ENCODE measurements at places on chromosomes 1 and 21.
A peak's percentile ranks its signal among the peaks of the same experiment; 100 is the strongest.

DNA sequence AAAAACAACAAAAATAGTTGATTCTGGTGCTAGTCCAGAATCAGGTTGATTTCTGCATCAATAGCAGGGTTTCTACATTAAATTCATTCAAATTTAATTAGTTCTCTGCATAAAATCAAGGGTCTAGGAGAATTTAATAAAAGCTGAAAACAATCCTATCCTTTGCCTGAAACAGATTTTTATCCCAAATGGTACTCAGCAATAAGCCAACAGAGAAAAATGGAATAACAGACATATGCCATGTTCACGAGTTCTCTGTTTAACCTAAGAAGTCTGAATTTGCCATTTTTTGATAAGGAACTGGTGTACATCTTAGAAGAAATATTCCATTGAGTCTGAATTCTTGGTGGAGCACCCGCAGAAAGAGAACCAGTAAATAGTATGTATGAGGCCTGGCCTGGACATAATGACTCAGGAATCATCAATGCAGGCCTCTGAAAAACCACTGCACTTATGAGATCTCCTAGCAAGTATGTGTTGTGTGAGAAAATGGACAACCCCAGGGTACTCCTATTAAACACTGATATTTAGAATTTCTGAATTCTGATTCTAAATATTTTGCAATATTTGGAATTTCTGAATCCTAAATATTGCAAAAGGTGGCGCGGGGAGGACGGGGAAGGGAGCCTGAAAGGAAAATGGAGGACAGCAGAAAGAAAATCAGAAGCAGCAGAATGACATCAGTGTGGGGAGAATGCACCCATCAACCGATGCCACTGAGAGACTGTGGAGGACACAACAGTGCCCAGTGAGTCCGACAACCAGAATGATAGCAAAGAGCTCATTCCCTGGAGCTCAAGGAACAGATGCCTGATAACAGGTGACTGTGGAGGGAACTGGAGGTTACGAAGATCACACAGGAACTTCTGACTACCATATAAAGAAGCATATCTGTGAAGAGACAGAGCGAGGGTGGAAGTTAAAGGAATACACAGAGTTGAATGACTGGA is 97.6 kb downstream of the APP start:
- DNase-seq: peak; percentile 68

DNA sequence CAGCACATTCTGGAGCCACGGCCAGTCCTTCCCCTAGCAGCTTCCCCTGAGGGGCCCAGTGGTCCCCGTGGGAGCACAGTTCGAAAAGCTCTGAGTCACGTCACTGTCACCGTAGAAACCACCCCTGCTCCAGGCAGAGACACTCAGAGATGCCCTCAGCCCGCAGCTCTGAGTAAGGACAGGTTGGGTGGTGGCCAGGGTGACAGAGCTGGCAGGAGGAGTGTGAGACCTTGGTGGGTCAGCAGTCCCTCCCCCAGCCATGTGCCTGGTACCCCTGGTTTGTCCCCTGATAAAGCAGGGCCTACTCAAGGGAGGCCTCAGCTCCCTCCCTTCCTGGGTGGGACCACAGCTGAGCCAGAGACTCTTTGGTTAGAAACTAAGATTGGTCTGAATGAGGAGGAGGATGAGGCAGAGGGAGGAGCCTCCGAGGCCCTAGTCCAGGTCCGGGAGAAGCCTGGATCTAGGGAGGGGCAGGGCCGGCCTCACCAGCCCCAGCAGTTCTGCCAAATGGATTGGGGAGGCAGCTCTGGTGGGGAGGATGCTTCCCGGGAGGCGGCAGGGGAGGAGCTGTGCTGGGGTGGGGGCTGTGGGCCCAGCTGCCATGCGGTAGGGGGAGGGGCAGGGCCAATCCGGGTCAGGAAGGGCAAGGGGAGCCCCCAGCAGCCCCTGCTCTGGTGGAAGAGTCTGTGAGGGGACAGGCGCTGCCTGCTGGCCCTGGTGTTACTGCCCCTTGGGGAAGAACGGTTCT is 55.2 kb downstream of the SLC9A1 start:
- DNase-seq: no peak

DNA sequence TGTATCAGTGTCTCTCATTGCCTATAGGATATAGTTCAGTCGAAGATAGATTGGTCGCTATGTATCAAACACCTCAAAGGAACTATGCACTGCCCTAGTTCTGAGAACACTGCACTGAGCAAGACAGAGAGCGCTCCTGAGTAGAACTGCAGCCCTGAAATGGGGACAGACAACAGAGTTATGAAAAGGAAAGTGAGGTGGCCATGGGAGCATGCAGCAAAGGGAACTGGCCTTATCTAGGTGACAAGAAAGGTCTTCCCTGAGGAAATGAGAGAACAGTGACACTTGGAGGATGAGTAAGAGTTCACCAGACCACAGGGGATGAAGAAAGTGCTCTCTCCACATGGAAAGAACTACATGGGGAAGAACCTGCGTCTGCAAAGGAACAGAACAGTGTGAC is 7.5 kb upstream of the G0S2 start:
- no peak for DNase-seq

DNA sequence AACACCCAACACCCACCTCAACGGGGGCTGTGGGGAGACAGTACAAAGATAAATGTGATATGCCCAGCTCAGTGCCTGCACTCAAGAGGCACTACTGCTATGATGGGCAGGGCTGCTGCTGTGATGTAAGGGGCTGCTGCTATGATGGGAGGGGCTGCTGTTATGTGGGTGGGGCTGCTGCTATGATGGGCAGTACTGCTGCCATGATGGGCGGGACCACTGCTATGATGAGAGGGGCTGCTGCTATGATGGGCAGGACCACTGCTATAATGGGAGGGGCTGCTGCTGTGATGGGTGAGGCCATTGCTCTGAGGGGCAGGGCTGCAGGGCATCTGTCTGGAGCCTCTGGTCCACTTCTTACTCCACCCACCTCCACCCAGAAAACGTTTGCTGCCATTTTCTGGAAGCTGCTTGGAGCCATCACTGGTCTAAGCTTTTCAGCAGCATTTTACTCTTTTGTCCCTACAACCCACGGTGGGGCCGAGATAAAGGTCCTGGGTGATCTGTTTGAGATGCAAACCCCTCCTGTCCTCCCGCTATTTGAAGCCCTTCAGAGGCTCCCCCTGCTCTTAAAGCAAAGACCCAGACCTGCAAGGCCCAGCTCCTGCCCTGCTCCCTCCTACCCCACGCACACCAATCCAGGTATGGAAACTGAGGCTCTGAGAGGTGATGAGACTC is 656.9 kb downstream of the PTPRU start:
- DNase-seq: no peak

- no peak for DNase-seq
These were observed 125.1 kb downstream of the MRPS6 start for GRCh38 chr21:34198231-34199120.

DNA sequence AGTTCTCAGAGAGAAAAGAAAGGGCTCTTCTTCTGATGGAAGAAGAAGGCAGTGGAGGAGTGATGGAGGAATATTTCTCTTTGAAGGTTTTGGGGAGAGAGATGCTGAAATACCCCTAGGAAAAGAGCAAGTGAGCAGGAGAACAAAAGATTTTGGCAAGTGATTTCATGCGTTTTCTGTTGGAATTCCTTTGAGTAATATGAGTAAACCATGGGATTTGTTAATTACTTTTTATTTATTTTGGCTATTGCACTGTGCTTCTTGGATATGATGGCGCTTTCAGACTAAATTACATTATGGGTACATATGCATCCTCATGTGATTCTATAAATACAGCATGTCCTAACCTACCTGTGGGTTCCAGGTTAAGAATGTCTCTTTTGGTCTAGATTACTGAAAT is 210.1 kb upstream of the PTGFR start:
- DNase-seq: no peak

DNA sequence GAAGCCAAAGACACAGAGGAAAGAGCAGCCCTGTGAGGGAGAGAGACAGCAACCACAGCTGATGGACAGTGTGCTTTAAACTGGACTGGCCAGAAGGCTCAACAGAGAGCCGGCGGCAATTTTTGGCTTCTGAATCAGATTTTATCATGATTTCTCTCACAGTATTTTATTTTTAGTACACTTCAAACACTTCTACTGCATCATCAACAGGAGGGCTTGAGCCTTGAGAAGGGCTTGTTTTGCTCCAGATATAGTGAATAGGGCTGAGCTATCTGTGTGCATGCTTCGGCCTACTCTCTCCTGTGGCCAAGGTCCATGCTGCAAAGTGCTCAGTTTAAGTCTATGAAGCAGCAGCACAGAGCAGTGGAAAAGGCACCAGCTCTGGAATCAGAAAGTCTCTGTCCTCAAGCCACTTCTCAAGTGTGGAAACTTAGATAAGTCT is 33.3 kb downstream of the ADCY10 start:
- DNase-seq: no peak

Measured in renal cortical epithelial cell (primary cell).